ENCODE measurements at places on chromosomes 1 and 21.

- no peak for DNase-seq
Measured at GRCh38 chr1:228810878-228811711, 75.8 kb downstream of the RHOU start.

DNA sequence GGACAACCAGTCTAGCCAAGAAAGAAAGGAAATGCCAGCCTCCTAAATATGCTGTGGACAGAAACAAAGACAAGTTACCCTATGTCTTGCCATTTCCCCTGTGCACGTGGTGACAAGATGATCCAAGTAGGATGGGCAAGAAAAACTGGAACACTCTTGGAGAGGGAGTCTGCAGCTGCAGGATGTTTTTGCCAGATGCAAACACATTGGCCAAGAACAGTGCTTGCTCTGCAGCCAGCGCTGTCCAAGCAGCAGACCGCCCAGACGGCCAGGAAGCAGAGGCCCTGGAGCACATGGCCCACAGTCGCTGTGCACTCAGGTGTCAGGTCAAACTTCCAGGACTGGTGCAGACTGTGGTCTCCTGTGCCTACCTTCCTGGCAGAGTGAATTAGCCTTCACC lies 189.3 kb downstream of the SLC35F3 start:
- DNase-seq, result no peak

DNA sequence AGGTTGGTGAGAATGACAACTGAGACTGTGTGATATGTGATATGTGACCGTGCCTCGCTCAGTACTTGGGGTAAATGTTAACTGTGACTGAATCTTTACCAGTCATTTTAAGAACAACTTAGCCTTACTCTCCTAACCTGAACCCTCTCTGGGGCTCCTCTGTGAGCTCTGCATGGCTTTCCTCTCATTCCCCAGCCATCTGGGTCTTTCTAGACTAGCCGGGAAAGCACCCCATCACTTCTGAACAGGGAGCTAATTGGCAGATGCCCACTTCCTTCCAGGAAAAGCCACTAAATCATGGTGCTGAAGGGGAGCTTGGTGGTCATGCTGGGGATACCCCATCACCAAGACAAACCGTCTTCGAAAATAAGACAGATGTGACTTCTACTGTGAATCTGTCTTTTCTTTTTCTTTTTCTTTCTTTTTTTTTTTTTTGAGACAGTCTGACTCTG lies 16.5 kb upstream of the FOXO6 start:
- DNase-seq, result no peak

DNA sequence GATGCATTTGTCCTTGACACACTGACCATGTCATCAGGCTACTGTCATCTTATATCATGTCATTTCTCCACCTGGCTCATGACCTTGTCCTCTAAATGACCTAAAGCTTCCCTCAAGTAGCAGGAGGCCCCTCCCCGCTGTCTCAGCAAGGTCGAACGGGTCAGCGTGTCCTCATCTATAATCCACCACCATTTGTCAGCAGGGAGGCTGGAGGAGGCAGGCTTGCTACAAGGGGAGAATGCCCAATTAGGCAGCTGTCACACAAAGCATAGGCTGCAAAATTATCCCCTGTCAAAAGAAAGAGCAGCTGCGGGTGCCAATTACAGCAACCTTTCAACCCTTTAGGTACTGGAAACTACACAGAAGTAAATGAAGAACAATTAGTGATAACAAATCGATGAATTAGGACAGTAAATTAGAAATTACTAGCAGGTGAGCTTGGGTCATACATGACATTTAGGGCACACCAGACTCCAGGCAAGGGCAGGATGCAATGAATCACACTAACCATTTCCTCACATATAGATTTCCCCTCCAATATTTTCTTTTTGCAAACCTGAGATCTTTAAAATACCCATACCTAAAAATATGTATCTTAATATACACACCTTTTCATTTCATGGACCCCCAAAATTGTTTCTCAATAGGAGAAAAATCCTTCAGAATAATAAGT lies 61.2 kb downstream of the NRIP1 start:
- DNase-seq, result no peak

- DNase-seq, result no peak
Measured at GRCh38 chr1:61238359-61238665, 156.0 kb downstream of the NFIA start.

GRCh38 chr1:1132956-1133750 lies 17.3 kb upstream of the C1orf159 start:
- DNase-seq, result no peak

DNA sequence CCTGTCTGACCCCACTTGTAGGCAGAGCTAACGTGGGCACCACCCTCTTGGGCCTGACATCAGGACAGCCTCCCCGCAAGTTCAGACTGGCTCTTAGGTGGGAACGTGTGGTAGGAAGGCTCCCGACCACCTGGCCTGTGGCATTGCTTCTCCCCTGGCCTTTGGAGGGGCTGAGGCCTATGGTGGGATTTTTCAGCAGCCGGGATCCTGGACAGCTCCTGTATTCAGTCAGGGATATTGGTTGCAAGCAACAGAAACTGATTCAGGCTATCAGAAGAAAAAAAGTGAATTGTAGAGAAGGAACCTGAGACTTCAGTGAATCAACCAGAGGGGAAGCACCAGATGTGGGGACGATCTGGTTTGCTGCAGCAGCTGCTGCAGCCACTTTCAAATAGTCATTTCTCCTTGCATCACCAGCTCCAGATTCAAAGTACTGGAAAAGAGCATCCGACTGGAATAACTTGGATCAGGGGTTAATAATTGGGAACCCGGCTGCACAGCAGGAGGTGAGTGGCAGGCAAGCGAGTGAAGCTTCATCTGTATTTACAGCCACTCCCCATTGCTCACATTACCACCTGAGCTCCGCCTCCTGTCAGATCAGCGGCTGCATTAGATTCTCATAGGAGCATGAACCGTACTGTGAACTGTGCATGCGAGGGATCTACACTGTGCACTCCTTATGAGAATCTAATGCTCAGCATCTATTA lies 5.9 kb downstream of the RNF186 start:
- no peak for DNase-seq

- no peak for DNase-seq
Measured at GRCh38 chr1:72296501-72296900, 14.2 kb upstream of the NEGR1 start.

GRCh38 chr1:26811708-26812107 lies 14.8 kb upstream of the ZDHHC18 start:
- no peak for DNase-seq

DNA sequence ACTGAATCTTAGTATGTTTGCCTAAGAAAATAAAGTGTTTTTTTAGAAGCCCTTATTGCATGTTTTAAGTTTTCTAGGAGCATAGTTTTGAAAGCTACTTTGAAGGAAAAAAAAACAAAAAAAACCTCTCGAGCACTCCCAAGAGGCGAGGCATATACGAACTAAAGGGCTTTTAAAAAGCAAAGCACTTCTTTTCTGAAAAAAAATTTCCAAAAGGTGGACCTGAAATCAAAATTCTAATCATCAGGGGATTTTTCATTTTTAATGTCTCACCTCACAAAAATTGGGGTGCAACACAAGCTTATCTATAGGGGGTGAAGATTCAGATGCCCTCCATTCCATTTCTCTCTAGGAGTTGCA lies 594 bp downstream of the GLMN start:
- no peak for DNase-seq

GRCh38 chr1:113353580-113353979 lies 36.7 kb upstream of the MAGI3 start:
- no peak for DNase-seq

DNA sequence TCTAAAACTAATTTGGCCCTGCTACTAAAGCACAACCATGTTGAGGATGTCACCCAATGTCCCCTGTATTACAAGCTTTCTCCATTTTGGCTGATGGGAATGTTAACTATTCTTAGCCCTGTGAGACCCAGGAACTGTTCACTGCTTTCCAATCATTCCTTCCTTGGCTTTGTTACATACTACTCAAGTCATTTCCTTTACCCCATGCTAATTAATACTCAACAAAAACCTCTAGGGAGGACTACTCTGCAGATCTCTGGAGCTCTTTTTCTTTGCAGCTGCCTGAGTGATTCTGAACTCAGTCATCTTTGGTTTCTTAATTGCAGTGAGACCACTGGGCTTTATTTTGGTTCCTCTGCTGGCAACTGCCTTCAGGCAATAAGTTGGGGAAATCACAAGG lies 23.3 kb upstream of the RPE65 start:
- no peak for DNase-seq

DNA sequence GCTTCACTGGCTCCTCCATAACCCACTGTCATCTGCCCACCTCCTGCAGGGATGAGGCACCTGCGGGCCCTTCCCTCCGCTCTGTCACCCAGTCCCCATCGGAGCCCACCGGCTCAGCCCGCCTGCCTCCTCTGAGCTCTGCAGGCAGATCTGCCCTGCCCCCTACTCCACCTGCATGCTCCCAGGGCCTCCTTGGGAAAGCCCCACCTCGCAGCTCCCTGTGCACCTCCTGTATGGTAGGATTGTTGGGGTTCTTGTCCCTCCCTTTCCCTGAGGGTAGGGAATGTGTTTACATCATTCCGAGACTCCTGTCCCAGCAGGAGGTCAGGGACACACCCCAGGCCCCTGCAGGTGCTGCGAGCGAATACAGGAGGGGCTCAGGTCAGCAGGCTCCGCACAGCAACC lies 50.5 kb downstream of the SIK1 start:
- no peak for DNase-seq

DNA sequence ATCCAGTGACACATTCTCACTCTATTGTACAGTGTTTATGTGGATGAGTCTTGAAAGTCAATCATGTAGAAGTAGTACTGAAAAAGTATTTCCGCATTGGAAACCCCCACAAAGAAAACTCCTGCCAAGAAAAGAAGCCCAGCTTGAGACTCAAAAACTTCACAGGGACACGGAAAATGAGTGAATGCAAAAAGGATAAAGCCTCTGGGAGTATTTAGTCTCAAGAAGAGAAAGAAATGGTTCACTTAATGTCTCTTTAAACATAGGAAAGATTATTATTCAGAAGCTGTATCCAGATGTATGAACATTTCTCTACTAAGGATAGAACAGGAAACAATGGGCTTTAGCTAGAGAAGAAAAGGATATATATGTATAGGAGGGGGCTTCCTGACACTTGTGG lies 304.5 kb downstream of the BARHL2 start:
- no peak for DNase-seq

DNA sequence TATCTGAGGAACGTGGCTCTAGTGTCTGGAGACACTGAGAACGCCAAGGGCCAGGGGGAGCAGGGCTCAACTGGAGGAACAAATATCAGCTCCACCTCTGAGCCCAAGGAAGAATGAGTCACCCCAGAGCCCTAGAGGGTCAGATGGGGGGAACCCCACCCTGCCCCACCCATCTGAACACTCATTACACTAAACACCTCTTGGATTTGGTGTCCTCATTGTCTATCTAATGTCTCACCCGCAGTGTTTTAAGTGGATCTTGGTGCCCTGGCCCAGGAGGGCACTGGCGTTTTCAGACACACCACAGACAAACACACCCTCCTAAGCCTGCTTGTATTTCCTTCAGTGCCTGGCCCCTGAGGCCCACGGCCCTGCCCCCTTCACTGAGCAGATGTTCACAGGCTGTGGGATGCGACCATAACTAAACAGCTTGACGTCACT lies 2.2 kb upstream of the FALEC start:
- no peak for DNase-seq
